ENCODE measurements at places on chromosomes 7 and 10. TPM values are rescaled to one million over a fixed set of nuclear protein-coding genes. Genes with fewer than 3 reads are reported as not detected.

Gene COA1
- polyA plus RNA-seq: 35.1 TPM

Gene C7orf57
- polyA plus RNA-seq: 0.03 TPM

DNA sequence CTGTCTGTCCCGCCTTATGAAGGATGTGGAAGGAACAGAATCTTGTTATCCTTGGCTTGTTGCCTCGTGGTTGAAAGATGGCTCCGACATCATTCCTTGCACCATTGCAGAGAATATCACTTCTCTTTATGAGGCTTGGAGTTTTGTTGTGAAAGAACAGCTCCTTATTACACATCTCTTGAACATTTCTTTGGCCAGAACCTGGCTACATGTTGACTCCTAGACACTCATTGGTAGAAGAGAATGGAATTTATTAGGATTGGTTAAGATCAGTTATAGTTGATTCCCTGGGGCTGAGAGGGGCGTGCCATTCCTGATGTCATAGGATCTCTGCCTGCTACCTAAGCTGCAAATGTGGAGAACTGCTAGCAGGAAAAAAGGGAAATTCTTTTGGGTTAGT, 180.5 kb upstream of the CTBP2 start:
- no peaks in the 10 kb centered on the region for H3K4me1 ChIP-seq
- H3K4me3 ChIP-seq: no peak overlapping the region
- no peak overlapping the region for H3K27ac ChIP-seq
- H3K36me3 ChIP-seq: no peaks in the 10 kb centered on the region

GRCh38 chr7:98200364-98200763, 10.9 kb upstream of the BHLHA15 start:
- peaks cover 2% of the 10 kb centered on the region for H3K4me1 ChIP-seq
- no peak overlapping the region for H3K27ac ChIP-seq
- H3K4me3 ChIP-seq: no peak overlapping the region
- H3K36me3 ChIP-seq: peaks cover 9% of the 10 kb centered on the region
- H3K27me3 ChIP-seq: no peaks in the 10 kb centered on the region

GRCh38 chr10:93445978-93446720, 36.0 kb downstream of the MYOF start:
- H3K4me3 ChIP-seq: no peak overlapping the region
- no peaks in the 10 kb centered on the region for H3K36me3 ChIP-seq
- H3K27me3 ChIP-seq: no peaks in the 10 kb centered on the region

DNA sequence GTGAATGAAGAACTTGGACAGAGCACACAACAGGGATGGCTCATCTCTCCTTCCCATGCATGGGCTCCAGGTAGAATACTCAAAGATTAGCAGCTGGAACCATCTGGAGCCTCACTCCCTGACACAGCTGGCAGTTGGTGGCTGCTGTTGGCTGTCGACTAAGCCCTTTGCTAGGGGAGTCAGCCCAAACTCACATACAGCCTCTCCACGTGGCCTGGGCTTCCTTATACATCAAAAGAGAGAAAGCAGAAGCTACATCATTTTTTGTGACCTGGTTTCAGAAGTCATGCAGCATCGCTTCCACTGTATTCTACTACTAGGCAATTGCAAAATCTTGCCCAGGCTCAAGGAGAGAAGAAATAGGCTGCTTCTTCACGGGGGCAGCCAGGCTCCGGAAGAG, 24.4 kb downstream of the ASNS start:
- H3K27ac ChIP-seq: no peak overlapping the region
- no peak for DNase-seq
- H3K27me3 ChIP-seq: no peaks in the 10 kb centered on the region
- H3K36me3 ChIP-seq: no peaks in the 10 kb centered on the region
- no peaks in the 10 kb centered on the region for H3K4me1 ChIP-seq

Measured in small intestine (tissue), 16 donors.